ENCODE measurements at places on chromosomes 6 and 20. TPM values are rescaled to one million over a fixed set of nuclear protein-coding genes. Genes with fewer than 3 reads are reported as not detected.

The ECT2L gene
- 0.31 TPM for polyA plus RNA-seq

The SYCP2L gene
- 3.2 TPM for polyA plus RNA-seq

The SLC2A10 gene
- 17.1 TPM for polyA plus RNA-seq

The PROKR2 gene
- 0.35 TPM for polyA plus RNA-seq

The IYD gene
- polyA plus RNA-seq = 3.3 TPM

The PSMB8 gene
- polyA plus RNA-seq = 25.5 TPM

DNA sequence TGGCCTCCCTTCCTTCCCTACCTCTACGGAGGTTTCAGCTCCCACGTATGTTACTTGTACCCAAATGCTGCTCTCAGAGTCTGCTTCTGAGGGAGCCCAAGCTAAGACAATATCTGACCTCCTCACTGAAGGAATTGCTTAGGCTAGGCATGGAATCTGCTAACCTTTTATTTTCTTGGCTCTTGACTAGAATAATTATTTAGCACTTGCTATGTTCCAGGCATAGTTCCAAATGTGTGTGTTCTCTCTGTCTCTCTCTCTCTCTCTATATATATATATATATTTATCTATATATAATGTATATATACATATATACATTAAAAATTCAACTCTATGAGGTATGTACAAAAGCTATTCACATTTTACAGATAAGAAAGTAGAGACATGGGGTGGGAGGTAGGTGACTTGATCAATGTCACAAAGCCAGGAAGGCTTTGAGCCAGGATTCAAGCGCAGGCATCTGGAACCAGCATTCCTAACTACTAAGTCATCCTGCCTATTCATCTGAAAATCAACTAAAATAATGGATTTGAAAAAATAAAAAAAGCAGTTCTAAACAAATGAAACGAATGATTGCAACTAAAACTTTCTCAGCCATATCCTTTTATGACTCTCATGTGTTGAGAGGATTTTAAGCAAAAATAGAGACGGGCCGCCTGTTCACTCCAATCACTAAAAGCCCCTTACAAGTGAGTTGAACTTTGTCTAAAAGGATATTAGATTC is 189.7 kb upstream of the JAG1 start:
- DNase-seq = no peak

- peak; percentile 36 for DNase-seq
Observed at GRCh38 chr20:16801919-16802651, 53.9 kb downstream of the OTOR start.

DNA sequence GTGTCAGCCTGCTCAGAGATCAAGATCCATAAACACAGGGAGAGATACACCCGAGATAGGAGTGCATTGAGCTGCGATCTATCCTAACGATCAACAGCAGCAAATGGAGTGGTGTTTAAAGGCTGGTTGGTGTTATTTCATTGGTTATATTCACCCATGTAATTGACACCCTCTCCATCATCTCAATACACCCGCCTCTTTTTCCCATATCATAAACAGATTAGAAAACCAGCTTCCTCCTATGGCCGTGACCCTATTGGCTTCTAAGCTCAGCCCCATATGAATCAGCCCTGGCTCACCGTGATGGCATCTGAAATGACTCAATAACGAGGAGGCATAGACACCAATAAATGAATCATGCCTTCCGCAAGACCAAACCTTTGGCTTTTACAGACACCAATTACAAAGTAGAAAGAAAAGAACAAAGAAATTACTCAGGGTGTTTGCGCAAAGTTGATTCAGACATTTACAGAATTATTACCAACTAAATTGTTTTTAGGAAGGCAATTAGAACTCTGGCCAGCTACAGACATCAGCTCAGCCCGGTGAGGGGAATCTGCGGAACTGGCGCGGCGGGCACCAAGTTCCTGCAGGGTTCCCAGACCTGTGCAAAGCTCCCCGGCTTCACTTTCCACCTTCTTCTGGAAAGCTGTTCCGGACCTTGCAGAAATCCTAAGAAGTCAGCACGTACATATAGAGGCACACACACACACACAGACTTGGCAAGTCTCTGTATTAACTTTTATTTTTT is 11.5 kb downstream of the PMEPA1 start:
- no peak for DNase-seq

GRCh38 chr20:43925801-43926200 is 11.1 kb downstream of the TOX2 start:
- DNase-seq = no peak

- no peak for DNase-seq
Observed at GRCh38 chr20:31679357-31680285, 41.9 kb downstream of the COX4I2 start.

DNA sequence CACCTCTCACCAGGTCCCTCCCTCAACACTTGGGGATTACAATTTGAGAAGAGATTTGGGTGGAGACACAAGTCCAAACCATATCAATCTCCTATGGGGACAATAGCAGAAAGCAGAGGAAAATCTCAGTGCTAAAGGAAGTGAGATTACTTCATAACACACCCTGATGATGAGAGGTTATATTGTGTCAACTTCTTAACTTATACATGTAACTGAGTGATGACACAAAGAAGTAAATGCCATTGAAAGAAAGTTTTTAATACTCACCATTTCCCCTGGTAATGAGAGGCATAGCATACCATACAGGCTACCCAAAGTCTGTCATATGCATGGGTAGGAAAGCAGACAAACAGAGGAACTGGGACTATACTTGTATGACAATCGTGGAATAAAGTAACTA is 137.2 kb downstream of the MMUT start:
- no peak for DNase-seq

GRCh38 chr6:105036351-105036750 is 79.4 kb downstream of the LIN28B start:
- DNase-seq = no peak

- no peak for DNase-seq
Observed at GRCh38 chr20:35421322-35421721, 9.5 kb upstream of the UQCC1 start.

GRCh38 chr20:37995856-37996605 is 37.2 kb downstream of the TTI1 start:
- DNase-seq = no peak

GRCh38 chr20:32490942-32491763 is 94.0 kb downstream of the NOL4L start:
- DNase-seq = no peak

DNA sequence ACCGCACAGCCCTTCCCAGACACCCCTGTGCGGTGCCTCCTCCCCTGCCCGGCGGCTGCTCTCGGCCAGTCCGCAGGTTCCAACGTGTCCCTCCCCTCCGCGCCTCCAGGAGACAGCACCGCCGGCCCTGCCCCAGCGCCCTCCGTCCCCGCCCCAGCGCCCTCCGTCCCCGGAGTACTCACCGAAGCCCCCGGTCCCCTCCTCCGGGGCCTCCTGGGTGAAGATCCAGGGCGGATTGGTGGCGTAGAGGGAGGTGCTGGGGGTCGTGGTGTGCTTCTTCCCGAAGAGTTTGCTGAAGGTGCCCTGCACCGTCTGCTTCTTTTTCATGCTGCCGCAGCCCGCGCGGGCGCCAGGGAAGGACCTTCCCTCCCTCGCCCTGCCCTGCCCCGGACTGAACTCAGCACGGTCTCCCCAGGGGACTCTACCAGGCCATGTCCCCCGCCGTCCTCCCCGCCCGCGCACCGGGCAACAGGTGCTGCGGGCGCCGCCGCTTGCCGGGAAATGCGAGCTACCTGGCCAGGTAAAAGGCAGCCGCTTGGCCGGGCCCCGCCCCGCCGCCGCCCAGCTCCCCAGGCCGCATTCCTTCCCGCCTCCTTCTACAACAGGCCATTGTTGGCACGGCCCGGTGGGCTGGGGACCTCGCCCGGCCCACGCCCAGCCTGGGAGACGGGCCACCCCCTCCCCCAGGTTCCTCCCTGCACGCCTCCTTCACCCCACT is at the start of gene C6orf132:
Gene C6orf132 (minus strand): TSS at position 503 of the 718 bp plus-strand sequence. CDS start 176 bp downstream, at position 327.
- no peak for DNase-seq

DNA sequence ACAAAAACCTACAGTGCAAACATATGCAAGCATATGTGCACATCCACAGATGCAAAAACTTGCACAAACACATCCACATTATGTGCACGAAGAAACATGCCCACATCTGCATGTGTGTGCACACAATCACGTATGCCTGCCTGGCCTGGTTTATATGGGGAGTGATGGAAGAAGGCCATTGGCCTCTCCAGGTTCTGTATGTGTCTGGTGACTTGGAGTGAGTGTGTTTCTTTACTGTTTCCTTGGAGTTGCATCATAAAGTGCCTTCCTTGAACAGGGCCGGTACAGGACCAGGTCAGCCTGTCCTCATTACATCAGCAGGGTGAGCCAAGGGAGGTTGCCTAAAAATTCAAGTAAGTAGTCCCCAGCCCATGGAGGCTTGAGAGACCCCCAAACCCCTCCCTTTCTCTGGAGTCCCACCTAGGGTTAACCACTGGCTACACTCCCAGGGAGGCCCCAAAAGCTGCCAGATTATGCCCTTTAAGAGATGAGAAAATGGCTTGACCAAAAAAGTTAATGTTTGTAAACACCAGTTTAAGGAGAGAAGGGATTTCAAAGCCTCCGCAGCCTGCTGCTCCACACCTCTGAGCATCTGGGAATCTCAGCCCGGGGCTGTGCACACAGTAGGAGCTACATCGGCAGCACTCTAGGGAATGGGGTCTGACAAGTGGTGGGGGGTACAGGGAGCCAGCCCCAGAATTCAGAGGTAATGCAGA is 140.8 kb downstream of the VEGFA start:
- DNase-seq = no peak

DNA sequence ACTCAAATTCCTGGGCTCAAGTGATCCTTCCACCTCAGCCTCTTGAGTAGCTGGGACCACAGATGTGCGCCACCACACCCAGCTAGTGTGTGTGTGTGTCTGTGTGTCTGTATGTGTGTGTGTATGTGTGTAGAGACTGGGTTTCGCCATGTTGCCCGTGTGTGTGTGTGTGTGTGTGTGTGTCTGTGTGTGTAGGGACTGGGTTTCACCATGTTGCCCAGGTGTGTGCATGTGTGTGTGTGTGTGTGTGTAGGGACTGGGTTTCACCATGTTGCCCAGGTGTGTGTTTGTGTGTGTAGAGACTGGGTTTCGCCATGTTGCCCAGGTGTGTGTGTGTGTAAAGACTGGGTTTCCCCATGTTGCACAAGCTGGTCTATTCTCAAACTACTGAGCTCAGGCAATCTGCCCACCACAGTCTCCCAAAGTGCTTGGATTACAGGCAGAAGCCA is 28.3 kb downstream of the CDK5RAP1 start:
- DNase-seq = no peak

DNA sequence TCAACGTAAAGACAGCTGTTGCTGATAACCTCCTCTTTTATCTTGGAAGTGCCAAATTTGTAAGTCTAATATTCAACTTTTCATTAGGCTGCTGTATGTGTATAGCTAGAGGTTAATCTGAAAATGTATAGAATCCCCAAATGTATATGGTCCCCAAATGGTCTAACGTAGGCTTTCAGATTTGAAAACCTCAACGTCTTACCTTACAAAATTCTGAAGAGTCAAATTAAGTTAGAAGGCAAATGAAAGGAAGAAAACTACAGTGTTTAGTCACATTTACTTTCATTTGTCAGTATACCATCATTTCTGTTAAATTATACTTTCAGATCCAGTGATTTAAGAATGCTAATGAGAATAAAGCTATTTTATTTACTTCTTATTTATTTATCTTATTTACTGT is 256.9 kb downstream of the ARHGAP18 start:
- DNase-seq = no peak

Measured in right renal pelvis (tissue), 4 donors.